Activated CD4-positive, alpha-beta T cell treated with anti-CD3 and anti-CD28 coated beads, Interleukin-2, amount 10 ng/mL, durations not matched to agents 7 days and 5 days (primary cell): ENCODE measurements at places on chromosomes 7 and 10. TPM values are rescaled to one million over a fixed set of nuclear protein-coding genes. Genes with fewer than 3 reads are reported as not detected.
A peak's percentile ranks its signal among the peaks of the same experiment; 100 is the strongest.

GRCh38 chr10:96473866-96474265 is 39.9 kb downstream of the TLL2 start:
- H3K4me1 ChIP-seq = no peaks in the 10 kb centered on the region
- H3K27me3 ChIP-seq = peaks cover 13% of the 10 kb centered on the region
- no peak overlapping the region for H3K27ac ChIP-seq

DNA sequence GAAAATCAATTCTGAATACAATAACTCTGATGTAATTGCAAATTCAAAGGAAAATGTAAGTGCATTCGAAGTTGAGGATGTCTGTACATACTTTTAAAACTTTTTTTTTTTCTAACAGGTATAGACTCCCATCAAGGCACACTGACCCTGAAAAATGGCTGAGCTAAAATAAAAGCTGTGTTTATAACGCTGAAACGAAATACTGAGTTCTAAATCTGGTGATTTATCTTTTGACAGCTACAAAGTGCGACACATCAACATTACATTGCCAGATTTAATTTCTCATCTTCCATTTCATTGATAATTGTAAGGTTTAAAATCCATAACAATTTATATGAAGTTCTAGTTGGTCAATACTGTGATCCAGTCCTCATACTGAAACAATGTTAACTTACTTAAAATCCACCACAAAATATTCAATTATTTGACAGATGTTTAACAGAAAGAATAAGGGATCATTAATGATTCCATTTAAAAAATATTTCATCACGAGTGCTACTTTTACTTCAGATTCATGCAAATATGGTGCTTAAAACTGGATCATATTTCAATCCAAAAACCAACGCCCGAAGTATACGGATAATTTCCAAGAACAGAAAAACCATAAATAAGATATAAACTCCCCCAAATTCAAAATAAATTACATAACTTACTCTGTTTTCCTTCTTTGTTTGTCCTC is 1.4 kb downstream of the RAB11FIP2 start:
- H3K27me3 ChIP-seq = no peaks in the 10 kb centered on the region
- H3K27ac ChIP-seq = peak overlapping the region; percentile 91
- H3K4me1 ChIP-seq = peaks cover 29% of the 10 kb centered on the region
- peak overlapping the region; percentile 90 for H3K4me3 ChIP-seq

DNA sequence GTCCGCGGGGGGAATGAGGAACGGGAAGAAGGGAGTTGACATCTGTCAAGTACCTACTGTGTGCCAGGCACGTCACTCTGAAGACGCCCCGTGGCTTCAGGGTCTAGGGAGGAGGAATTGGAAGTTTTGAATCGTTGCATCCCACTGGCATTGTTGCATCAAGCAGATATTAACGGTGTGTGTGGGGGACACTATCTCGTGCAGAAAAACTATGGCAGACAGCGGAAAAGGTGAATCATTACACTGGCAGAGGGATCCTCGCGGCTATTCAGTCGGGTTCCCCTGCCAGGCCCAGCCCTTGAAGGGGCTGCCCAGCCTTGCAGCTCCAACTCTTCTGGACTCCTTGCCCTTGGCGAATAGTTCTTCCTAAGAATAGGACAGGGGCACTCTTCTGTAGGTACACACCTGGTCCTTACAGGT is 1.0 kb upstream of the KIAA1549 start:
- peaks cover 14% of the 10 kb centered on the region for H3K4me1 ChIP-seq
- H3K36me3 ChIP-seq = peaks cover 3% of the 10 kb centered on the region
- H3K4me3 ChIP-seq = peak overlapping the region; percentile 44
- no peak for DNase-seq
- no peak overlapping the region for H3K27ac ChIP-seq
- peaks cover 56% of the 10 kb centered on the region for H3K27me3 ChIP-seq

DNA sequence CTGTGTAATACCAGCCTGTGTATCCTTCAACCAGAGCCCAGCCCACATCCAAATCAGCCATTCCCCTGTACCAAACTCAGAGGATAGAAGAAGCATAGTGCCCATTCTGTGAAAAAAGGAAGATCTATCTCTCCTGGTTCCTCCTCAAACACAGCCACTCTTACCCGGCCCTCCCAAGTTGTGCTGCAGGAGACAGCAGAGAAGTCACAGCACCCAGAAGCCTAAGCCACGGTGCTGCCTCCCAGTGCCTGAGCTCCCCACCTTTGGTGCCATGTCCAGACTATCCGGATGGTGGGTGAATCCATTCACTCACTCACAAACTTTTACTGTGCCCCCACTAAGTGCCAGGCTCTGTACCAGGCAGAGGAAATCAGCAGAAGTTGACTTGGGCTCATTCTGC is 166.0 kb upstream of the ZMIZ1 start:
- no peak for DNase-seq
- H3K27ac ChIP-seq = no peak overlapping the region
- H3K4me3 ChIP-seq = no peak overlapping the region
- no peaks in the 10 kb centered on the region for H3K4me1 ChIP-seq
- no peaks in the 10 kb centered on the region for H3K27me3 ChIP-seq

HOXA4 gene
- 0.25 TPM for total RNA-seq

PPP1R3C gene
- total RNA-seq = not detected

GPAM gene
- total RNA-seq = 6.5 TPM

GRCh38 chr7:77831481-77831880 is 32.9 kb downstream of the PHTF2 start:
- peaks cover 21% of the 10 kb centered on the region for H3K36me3 ChIP-seq
- peaks cover 52% of the 10 kb centered on the region for H3K4me1 ChIP-seq
- no peaks in the 10 kb centered on the region for H3K27me3 ChIP-seq
- H3K4me3 ChIP-seq = no peak overlapping the region
- H3K27ac ChIP-seq = peak overlapping the region; percentile 42

SPDYE11 gene
- not detected for total RNA-seq

DNA sequence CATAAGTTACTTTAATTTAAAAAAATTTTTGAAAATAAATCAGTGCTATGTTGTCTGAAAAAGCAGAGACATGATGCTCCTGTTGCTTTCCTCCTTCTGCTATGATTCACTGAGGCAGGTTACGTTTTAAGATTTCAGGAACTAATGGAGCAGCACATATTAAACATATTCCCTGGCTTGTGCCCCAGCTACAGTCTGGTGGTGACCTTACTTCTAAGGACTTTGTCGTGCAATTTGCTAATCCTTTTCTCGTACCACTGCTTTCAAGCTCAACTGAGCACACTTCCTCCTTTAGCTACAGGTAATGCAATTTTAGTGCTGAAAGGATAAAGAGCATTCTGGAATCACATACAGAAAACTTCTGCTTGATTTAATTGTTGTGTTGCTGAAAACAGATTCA is 16.2 kb upstream of the PRR15 start:
- no peaks in the 10 kb centered on the region for H3K4me1 ChIP-seq
- no peak overlapping the region for H3K4me3 ChIP-seq
- no peaks in the 10 kb centered on the region for H3K36me3 ChIP-seq
- H3K27me3 ChIP-seq = peaks cover 39% of the 10 kb centered on the region
- no peak overlapping the region for H3K27ac ChIP-seq

- H3K4me1 ChIP-seq = no peaks in the 10 kb centered on the region
- no peak overlapping the region for H3K4me3 ChIP-seq
- no peak overlapping the region for H3K27ac ChIP-seq
- no peaks in the 10 kb centered on the region for H3K36me3 ChIP-seq
- H3K27me3 ChIP-seq = peaks cover 4% of the 10 kb centered on the region
Observed at GRCh38 chr7:3200504-3200903, 100.5 kb upstream of the SDK1 start.

DNA sequence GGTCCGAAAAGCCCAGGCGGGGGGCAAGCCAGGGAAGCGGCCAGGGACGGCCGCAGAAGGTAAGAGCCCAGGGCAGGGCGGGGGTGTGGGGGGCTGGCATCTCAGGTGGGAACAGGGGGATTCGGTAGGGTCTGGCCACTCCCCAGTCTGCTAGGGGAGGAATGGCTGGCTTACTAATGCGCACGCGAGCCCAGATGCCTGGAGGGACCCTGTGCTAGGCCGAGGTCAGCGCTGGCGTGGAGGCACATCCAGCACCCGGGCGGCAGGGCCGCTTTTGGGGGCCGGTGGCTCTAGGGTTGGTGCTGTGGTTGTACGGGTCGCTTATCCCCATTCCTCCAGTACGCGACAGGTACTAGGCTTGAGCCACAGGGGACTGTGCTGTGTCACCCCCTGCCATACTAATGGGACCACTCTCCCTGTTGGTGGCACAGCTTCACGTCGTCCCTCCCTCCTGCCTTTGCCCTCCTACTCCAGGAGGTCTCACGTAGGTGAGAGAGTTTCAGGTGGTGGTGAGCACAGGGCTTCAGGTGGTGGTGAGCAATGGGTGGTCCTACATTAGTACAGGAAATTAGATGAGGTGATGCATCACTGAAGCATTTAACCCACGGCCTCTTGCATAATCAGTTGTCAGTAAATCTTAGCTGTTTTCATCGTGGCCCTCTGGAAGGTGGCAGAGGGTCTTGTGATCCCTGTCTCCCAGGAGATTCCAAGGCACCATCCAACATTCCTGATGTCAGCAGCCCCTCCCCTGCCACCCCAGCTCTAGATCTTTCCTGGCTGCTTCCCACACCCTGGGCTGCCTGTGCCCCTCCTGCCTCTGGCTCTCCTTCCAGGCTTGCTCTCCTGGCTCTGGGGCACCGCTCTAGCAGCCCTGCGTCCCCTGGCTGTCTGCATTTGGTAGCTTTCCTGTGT is 971 bp downstream of the AEBP1 start:
- peaks cover 10% of the 10 kb centered on the region for H3K4me1 ChIP-seq
- H3K27ac ChIP-seq = peak overlapping the region; percentile 63
- no peaks in the 10 kb centered on the region for H3K36me3 ChIP-seq
- no peak for DNase-seq
- peak overlapping the region; percentile 58 for H3K4me3 ChIP-seq
- peaks cover 21% of the 10 kb centered on the region for H3K27me3 ChIP-seq

TMEM184A gene
- total RNA-seq = not detected

PODXL gene
- total RNA-seq = 0.97 TPM

DNA sequence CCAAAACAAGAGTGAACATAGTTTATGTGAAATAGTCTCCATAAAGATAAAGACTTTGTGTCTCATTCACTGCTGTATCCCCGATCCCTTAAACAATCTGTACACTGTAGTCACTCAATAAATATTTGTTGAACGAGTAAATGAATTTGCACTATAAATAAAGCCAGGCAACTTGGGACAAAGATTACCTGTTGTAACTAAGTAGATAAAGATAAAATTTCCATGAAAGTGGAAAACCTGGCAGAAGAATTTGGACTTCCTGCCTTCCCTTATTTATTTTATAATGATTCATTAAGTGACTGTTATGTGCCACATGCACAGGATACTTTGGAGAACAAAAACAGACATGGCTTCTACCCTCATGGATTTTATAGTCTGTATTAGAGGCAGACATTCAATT is 277.7 kb upstream of the KAT6B start:
- H3K4me3 ChIP-seq = no peak overlapping the region
- H3K4me1 ChIP-seq = peaks cover 5% of the 10 kb centered on the region
- H3K27me3 ChIP-seq = no peaks in the 10 kb centered on the region
- no peak overlapping the region for H3K27ac ChIP-seq
- peaks cover 2% of the 10 kb centered on the region for H3K36me3 ChIP-seq
- DNase-seq = no peak

DNA sequence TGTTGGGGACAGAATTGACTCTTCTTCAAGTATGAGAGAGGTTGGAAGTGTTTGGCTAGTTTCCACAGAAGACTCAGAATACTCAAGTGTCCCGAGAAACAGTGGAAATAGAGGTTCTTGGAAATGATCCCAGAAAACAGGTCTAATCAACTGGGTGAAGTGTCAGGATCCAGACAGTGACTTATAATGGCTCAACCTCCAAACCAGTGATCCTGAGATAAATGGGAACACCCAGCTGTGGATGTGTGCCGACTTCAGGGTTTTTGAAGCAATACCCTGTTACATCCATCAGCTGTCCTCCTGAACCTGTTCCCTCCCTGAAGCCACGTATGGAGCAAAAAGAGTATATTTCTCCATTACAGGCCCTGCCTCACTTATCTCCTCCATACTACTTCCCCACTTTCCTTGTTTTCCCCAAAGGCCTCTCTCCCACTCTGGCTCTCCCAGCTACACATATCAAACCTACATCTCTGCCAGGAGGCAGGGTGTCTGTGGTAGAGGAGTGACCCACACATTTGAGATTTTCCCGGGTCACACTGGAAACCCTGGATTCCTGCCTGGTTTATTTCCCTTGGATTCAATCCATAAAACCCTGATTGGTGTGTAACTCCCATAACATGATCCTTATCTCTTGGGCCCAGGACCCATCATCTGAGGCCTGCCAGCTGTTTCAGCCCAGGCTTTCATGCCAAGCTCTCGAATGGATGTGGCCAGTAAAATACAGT is 17.6 kb upstream of the ELOVL3 start:
- no peak overlapping the region for H3K27ac ChIP-seq
- peaks cover 4% of the 10 kb centered on the region for H3K27me3 ChIP-seq
- DNase-seq = no peak

PIP4K2A gene
- 161 TPM for total RNA-seq

GRCh38 chr10:118590334-118590733 is 5.1 kb downstream of the PRLHR start:
- peaks cover 33% of the 10 kb centered on the region for H3K27me3 ChIP-seq
- no peak overlapping the region for H3K27ac ChIP-seq
- no peak overlapping the region for H3K4me3 ChIP-seq
- peaks cover 3% of the 10 kb centered on the region for H3K36me3 ChIP-seq
- DNase-seq = no peak

- H3K4me3 ChIP-seq = no peak overlapping the region
- no peaks in the 10 kb centered on the region for H3K36me3 ChIP-seq
- no peak for DNase-seq
- peaks cover 18% of the 10 kb centered on the region for H3K27me3 ChIP-seq
- H3K4me1 ChIP-seq = peaks cover 1% of the 10 kb centered on the region
- no peak overlapping the region for H3K27ac ChIP-seq
Observed at GRCh38 chr10:107164992-107165391, 486 bp upstream of the SORCS1 start.
